ENCODE measurements at places on chromosomes 4 and X. TPM values are rescaled to one million over a fixed set of nuclear protein-coding genes. Genes with fewer than 3 reads are reported as not detected.

The TIMM17B gene
- 38.0 TPM for total RNA-seq

The FGB gene
- total RNA-seq: not detected

The PABPC1L2A gene
- not detected for total RNA-seq

- peak; percentile 57 for ATAC-seq
Observed at GRCh38 chr4:87807402-87807801, 8.0 kb downstream of the IBSP start.

GRCh38 chr4:19557161-19557560 lies 694.5 kb upstream of the SLIT2 start:
- ATAC-seq: no peak

The SOX3 gene
- total RNA-seq: not detected

GRCh38 chr4:10733481-10734062 lies 49.0 kb upstream of the CLNK start:
- ATAC-seq: no peak

GRCh38 chr4:12409507-12410190 lies 981.0 kb upstream of the HS3ST1 start:
- no peak for ATAC-seq

GRCh38 chr4:34271479-34272355 lies 1972.6 kb downstream of the ARAP2 start:
- no peak for ATAC-seq

The TRAPPC2 gene
- total RNA-seq: 16.6 TPM

DNA sequence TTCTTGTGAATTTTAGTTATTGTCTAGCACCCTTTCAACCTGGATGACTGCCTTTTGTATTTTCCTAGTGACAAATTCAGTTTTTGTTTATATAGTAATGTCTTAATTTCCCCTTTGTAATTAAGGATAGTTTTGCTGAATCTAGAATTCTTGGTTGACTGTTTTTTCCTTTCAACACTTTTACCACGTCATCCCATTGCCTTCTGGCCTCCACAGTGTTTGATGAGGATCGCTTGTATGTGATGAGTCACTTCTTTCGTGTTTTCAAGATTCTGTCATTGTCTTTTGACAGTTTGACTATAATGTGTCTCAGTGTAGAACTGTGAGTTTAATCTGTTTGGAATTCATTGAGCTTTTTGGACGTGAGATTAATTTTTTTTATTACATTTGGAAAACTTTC lies 30.1 kb downstream of the KDM6A start:
- ATAC-seq: no peak

All from gastroesophageal sphincter (tissue), 4 donors.